ENCODE measurements at places on chromosomes 7 and 10.

GRCh38 chr7:43108255-43109011 is 4.0 kb upstream of the HECW1 start:
- DNase-seq: no peak

- no peak for DNase-seq
These were observed 261.0 kb downstream of the THSD7A start for GRCh38 chr7:11570922-11571550.

- DNase-seq: no peak
These were observed 13.0 kb downstream of the ITPRID1 start for GRCh38 chr7:31526864-31527263.

GRCh38 chr7:158021836-158022235 is 565.8 kb downstream of the PTPRN2 start:
- no peak for DNase-seq

DNA sequence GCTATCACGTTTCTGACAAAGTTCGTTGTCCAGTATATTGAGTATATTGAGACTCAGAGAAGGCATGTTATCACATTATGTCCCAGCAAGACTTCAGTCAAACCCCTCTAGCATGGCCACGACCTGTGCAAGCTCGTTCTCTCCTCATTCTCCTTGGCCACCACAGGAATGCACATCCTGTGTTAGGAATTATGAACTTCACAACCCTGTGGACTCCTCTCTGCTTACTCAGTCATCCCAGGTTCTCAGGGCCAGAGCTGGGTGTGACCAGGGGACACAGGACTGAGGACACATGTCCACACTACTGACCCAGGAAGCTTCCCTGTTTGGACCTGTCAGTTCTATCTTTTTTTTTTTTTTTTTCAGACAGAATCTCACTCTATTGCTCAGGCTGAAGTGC is 4.4 kb downstream of the SH2D4B start:
- DNase-seq: no peak

GRCh38 chr10:13395540-13395939 is 47.4 kb upstream of the SEPHS1 start:
- DNase-seq: no peak

GRCh38 chr7:104926601-104927041 is 87.4 kb upstream of the KMT2E start:
- no peak for DNase-seq

GRCh38 chr10:17643339-17643754 is 604 bp upstream of the STAM start:
- no peak for DNase-seq

DNA sequence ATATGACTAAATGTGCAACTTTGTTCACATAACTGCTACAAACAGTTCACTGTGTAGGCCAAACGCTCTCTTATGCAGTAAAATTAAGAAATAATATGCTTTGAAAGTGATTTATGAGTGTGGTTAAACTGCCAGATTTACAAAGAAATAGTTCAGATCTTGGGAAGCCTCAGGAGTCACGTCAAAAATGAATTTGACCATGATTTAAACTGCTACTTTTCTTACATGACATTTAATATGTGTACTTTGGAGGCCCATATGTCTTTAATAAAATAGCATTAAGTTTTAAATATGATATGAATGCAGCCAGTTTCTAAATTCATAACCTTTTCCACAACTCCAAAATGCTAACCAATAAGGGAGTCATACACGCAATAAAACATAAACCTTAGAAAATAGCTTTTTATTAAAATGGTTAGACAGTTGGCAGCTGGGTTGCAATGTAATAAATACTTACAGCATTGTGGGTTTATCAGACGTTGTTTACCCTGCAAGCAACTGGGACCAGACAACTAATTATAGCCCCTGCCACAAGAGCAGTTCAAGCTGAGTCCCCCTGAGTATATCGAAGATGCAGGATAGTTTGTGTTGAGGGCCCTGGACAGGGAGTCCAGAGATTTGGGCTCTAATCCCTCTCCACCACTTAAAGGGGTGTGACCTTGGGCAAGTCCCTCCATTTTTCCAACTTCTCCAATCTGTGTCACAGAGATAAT is 640.4 kb downstream of the LRMDA start:
- no peak for DNase-seq

DNA sequence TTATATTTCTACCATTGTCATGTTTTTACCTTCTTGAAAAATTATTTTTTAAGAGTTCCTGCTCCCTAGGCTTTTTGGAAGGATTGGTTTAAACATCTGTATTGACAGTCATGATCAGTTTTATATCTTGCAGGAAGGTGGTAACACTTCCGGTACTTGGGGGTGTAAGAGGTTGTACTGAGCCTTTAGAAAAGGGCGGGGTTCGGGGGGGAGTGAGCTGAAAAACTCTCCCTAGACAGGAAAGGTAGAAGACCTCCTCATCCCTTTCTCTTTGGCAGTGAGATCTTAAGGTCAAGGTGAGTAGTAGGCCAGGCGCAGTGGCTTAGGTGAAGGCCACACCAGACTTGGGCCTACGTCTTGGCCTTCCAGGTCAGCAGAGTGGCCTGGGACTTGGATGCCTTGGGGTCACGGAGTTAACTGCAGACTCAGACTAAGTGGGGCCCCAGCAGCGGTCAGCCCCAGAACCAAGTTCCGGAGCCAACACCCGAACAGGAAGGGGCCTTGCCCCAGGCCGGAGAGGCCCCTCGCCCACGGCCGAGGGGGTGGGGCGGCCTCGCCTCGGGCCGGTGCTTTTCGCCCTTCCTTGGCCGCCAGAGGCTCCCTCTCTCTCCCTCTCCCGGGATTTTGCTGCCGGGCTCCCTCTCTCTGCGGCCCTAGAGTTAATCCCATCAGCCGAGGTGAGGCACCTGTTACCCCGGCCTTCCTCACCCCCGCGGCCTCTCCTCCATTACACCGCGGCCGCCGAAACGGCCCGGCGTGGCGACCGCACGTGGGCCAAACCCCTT is at the start of gene PPP1R9A:
PPP1R9A (plus strand) TSS at position 569 of the 785 bp plus-strand sequence. CDS start 2,520 bp downstream, outside the sequence.
- no peak for DNase-seq

DNA sequence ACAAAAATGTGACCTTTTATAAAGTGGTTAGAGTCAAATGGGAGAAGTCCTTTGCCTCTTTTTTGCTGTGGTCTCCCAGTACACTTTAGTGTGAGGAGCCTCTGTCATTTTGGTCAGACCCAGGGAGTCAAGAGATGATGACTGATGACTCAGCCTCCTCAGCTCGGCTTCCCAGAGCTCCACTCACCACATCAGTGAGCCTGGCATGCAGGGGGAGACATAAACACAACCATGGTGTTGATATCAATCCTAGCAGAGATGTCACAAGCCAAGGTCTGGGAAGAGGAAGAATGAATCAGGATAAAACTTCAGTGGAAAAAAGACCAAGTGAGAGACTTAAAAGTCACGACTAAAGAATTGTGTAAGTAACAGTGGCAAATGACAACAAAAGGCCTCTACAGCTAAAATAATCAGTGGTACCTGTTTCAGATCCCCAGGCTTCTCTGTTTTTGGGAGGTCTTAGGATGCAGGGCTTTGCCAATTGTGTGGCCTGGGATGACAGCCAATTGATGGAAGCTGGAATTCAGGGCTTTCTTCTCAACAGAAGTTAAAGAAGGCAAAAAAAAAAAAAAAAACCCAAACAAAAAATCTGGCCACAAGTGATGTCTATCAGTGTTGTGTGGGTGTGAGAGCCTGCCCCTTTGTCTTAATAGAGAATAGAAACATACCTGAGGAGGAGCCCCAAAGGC is 50.2 kb downstream of the TFAM start:
- no peak for DNase-seq

GRCh38 chr7:87507446-87507845 is 32.0 kb upstream of the ABCB4 start:
- no peak for DNase-seq

DNA sequence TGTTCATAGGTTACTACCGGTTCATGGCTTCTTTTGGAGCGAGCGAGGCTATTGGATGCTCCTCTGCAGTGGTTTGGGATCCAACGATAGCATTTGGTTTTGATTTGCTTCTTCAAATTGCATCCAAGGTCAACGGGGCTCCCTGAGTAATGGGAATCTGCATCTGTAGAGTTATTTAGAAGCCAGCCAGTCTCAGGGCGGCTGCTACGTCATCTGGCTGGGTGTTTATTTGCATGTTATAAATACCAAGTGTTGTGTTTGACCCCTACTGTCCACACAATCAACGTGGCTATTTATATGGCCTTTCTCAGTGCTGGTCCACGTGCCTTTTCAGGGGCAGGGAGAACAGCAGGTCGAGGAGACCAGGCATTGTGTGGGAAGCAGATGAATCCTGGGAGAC is 137.7 kb downstream of the PRPF18 start:
- no peak for DNase-seq

DNA sequence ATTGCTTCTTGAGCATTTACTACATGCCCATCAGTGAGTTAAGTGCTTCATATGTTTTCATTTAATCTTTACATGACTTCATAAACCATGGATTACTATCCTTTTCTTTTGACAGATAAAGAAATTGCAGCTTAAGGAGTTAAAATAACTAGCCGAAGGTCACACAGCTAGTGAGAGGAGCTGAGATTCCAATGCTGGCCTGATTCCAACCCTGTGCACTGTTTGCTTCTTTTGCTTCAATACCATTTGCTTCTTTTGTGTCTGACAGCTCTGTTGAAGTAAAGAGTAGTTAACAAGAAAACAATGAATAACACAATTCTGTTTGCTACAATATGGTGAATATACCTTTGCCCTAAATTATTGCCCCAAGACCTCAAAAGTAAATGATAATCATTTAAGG is 132.4 kb downstream of the GRM3 start:
- DNase-seq: no peak

DNA sequence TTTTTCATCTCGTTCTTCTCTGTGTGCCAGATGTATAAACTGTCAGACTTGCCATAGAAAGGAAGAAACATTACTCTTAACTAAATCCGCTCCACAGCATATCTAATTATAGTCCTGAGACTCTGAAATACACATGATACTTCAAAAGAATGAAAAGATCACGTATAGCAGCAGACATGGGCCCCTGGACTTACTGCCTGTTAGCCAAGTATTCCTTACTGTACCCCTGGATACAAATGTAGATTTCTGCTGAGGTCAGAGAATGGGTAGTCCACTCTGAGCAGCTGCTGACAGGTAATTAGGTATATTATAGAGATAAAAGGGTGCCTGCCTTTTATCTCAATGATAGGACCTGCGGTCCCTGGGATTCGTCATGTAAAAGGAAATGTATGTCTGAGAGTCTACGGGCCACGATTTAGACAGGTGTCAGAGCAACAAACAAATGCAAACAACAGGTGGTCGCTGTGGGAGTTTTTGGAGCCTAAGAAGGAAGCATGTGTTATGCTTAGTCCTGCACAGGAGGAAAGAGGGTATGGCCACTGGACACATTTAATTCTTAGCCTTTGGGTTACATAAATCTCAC is 69.4 kb downstream of the VOPP1 start:
- DNase-seq: no peak

DNA sequence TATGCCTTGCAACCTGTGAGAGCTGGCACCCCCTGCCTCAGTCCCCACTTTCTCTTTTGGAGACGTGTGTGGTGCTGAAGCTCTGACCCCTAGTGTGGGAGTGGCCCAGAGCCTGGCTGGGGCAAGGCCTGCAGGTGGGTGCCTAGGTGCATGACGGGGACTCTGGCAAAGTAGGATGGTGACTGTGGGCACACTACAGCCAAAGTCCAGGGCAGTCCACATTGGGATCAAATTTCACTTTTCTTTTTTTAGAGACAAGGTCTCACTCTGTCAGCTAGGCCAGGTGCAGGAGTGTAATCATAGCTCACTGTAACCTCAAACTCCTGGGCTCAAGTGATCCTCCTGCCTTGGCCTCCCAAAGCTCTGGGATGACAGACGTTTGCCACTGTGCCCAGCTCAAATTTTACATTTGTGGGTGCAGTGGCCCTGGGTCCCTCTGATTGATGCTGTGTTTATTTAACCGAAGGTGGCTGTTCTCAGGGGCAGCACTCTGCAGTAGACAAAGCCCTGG is 52.3 kb downstream of the NEURL1 start:
- no peak for DNase-seq

DNA sequence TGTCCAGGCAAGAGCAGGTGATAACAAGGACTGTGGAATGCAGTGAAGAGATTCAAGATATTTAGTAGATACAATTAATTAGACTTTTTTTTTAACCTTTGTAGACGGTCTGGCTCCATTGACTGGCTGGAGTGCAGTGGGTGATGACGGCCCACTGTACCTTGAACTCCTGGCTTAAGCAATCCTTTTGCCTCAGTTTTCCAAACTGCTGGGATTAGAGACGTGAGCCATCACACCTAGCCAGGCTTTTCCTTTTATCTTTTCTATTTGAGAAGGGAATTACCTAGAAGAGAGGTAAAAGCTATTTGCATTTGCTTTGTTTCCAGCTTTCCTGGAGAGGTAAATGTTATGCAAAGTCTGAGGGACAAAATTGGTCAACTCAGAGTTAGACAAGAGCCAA is 213.0 kb upstream of the MAGI2 start:
- DNase-seq: no peak

DNA sequence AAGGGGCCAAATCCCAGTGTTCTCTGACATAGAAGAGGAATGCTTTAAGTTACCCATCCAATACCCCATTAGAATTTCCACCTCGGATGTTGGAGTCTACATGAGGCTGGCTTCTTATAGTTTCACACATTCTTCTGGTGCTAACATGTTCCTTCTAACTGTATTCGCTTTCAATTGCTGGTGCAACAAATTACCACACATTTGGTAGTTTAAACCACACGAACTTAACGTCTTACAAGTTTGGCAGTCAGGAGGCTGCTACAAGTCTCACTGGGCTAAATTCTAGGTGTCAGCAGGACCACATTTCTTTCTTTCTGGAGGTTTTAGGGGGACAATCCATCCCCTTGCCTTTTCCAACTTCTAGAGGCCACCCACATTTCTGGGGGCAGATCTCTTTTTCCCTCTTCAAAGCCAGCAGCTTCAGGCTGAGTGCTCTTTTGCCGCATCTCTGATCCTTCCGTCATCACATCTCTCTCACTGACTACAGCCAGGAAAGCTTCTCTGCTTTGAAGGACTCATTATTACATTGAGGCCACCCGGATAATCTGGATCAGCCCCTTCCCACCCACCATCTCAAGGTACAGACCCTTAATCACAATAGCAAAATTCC is 5.1 kb upstream of the MACC1 start:
- no peak for DNase-seq

DNA sequence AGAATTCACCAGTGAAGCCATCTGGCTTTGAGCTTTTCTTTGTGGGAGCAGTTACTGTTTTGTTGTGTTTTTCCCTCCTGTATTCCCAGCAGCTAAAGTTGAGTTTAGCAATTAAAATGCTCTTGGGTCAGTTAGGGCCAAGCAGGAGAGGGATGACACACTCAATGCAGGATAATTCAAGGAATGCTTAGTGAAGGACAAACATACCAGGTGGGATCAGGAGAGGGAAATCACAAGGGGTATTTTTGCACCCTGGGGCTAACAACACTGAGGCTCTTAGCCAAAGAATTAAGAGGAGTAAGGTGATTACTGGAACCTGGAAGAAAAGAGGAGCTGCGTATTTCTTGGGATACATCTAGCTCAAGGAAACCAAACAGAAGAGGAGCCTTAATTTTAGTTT is 82.4 kb upstream of the KCND2 start:
- DNase-seq: no peak

DNA sequence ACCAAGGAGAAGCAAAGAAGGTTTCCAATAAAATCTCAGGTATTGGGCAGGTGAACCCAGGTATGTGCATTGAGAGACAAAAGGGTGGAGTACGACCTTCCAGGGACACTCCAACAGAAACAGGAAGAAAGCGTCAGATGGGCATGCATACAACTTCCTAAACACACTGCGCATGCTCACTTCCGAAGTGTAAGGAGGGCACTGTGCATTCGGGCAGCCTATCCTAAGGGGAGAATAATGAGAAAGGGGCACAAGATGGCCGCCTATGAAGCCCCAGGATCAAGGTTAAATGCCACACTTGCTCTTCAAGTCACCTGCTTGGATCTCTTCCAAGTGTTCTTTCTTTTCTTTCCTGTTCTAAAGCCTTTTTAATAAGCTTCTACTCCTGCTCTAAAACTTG is 39.4 kb upstream of the PRSS1 start:
- DNase-seq: no peak

- no peak for DNase-seq
These were observed 26.8 kb downstream of the POLL start for GRCh38 chr10:101561068-101561915.
